ENCODE measurements at places on chromosomes 7 and 10.

GRCh38 chr10:127735156-127735555, 1.8 kb upstream of the FOXI2 start:
- no peak for DNase-seq

GRCh38 chr10:91452063-91452462, 41.9 kb downstream of the HECTD2 start:
- DNase-seq = no peak

- no peak for DNase-seq
Observed at GRCh38 chr7:46209611-46210388, 288.7 kb upstream of the IGFBP3 start.

GRCh38 chr10:22605168-22605567, 109.2 kb downstream of the PIP4K2A start:
- DNase-seq = no peak

All from stimulated activated CD8-positive, alpha-beta memory T cell treated with anti-CD3 and anti-CD28 coated beads, Interleukin-15, amount 100 ng/mL, for 48 hours (primary cell).